ENCODE measurements at places on chromosomes 7 and 10.

DNA sequence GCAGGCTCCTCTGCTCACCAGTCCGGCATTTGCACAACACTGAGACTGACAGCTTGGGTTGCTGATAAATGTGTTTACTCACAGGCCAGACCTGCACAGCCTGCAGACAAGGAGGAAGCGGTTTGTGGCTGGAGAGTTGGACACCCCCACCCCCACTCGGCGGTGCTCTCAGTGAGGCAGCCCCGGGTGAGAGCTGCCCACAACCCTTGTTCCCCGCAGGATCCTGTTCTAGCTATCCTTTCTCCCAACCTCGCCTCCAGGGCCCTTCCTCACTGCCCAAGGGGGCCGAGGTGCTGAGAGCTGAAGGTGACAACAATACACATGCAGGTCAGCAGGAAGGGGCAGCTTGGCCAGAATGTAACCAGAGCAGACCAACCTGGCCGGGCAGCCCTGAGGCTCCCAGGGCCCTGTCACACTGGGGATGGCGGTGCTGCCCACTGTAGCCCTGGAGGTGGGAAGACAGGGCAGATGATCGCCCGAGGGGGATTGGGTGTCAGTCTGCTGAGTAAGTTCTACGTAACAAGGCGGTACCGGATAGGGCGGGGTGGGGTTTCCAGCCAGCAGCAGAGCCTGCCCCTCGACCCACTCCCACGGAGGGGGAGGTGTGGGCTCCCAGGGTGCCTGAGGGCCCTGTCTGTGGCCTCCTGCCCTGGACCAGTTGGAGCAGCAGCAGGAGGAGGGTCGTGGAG is 2.1 kb upstream of the ADAM8 start:
- no peak for DNase-seq

GRCh38 chr7:4200546-4201094 is 481.5 kb upstream of the FOXK1 start:
- DNase-seq: no peak

GRCh38 chr10:106636766-106637491 is 527.6 kb downstream of the SORCS1 start:
- DNase-seq: no peak

DNA sequence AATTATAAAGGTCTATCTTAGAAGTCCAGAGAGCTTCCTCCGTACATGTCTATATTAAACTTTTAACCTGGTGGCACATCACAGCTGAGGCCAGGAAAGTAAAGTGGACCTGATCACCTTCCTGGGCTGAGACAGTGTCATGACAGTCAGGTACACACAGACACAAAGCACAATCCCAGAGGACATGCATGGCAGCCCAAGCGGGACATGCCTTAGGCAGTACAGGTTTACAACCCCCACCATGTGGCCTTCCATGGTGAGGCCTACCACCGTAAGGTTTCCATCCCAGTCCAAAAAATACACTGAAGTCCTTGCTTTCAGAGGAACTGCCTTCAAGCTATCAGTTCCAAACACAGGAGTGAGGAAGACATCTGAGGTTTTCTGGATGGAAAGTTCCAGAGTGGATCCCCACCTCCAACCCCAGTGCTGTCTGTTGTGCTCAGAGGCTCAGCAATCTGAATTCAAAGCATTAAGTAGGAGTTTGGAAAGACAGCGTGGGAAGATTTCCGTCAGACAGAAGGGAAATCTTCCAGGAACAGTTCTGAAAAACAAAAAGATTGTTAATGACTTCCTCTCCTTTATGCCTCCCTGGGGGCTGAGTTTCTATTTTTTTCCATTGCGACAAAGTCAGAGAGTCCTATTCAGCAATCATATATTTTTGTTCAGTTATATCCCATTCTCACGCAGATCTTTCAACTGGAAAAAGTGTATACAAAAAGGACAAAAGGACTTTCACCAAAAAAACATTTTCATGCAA is 20.1 kb downstream of the IFIT3 start:
- DNase-seq: no peak

- no peak for DNase-seq
Measured at GRCh38 chr7:29126804-29127203, 19.5 kb downstream of the CPVL start.

DNA sequence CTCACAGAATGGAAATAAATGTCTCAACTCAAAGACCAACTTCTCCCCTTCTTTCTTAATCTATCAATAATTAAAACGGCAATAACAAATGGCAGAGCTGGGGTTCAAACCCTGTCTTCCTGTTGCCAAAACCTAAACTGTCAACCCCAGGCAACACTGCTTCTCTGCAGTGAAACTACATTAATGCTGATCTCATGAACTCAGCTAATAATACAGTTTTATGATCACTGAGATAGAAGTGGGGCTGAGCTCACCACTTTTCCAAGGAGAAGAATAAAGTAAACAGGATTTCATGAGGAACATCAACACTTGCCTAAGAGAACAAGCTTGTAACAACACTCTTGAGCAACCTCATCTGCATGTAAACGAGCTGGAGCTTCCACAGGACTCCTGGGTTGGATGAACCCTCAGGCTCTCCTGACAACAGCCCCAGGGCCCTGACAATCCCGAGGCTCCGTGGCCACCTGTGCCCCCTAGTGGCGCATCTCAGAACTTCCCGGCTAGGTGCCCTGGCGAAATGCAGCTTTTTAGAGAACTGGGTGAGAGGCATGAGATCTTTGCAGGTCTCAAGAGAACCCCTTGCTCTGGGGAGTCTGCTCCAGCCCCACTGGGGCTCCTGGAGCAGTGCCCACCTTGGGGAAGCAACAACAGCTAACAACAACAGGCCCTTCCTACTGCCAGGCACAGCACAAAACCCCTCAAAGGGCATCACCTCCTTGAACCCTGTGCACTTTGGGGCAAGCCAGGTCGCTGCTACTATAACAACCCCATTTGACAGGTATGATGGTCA is 169.3 kb downstream of the SH3PXD2A start:
- DNase-seq: peak; percentile 15

DNA sequence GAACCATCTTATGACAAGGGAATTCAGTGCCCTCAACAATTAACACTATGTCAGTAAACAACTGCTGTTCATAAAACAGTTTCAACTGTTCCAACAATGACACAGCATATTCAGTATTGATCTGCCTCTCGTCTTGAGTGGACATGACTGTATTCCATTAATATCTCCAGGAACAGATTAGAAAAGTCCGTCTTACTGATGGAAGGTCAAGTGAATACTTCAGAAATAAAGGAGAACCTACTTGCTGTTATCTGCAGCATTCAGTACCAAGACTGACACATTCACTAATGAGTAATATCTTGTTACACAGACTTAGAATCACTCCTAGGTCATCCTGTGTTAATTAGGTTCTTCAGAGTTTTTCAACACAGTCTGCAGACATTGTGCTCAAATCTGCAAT is 12.1 kb downstream of the KBTBD2 start:
- DNase-seq: no peak

DNA sequence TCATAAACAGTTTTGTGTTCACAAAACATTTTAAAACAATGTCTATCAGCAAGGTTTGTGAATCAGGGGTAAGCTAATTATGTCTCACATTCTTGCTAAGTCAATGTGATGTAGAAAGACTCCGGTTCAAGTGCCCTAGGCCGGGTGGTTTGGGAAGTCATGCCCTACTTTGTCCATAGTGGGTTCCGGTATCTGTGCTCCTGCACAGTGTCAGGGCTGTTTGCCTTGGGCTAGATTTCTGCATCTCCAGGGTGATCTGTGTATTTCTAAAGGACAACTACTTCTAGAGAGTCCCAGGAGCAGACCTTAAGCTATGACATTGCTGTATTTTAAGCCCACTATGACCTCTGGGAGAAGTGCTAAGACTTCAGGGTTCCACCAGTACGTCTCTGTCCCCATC is 504.1 kb downstream of the PLXNA4 start:
- DNase-seq: no peak

GRCh38 chr10:86657396-86658011 is 3.2 kb downstream of the OPN4 start:
- DNase-seq: no peak

- DNase-seq: no peak
Measured at GRCh38 chr7:134778941-134779740, at the start of gene CALD1. CALD1 (plus strand) TSS chr7:134779634; CDS start chr7:134867734, 88,100 bp downstream.

- DNase-seq: no peak
Measured at GRCh38 chr10:35795131-35795824, 153.2 kb upstream of the FZD8 start.

- no peak for DNase-seq
Measured at GRCh38 chr10:31030800-31031199, 865 bp downstream of the ZNF438 start.

GRCh38 chr10:116802876-116803275 is 46.4 kb upstream of the ENO4 start:
- DNase-seq: no peak

- no peak for DNase-seq
Measured at GRCh38 chr10:5199398-5199797, 2.8 kb downstream of the AKR1C4 start.

GRCh38 chr7:69749372-69749979 is 151.2 kb downstream of the AUTS2 start:
- no peak for DNase-seq

- no peak for DNase-seq
Measured at GRCh38 chr7:38844952-38845563, 63.9 kb downstream of the VPS41 start.

- no peak for DNase-seq
Measured at GRCh38 chr7:32145911-32146310, 75.7 kb upstream of the PDE1C start.

- DNase-seq: no peak
Measured at GRCh38 chr7:124924906-124925305, 4.7 kb downstream of the POT1 start.

DNA sequence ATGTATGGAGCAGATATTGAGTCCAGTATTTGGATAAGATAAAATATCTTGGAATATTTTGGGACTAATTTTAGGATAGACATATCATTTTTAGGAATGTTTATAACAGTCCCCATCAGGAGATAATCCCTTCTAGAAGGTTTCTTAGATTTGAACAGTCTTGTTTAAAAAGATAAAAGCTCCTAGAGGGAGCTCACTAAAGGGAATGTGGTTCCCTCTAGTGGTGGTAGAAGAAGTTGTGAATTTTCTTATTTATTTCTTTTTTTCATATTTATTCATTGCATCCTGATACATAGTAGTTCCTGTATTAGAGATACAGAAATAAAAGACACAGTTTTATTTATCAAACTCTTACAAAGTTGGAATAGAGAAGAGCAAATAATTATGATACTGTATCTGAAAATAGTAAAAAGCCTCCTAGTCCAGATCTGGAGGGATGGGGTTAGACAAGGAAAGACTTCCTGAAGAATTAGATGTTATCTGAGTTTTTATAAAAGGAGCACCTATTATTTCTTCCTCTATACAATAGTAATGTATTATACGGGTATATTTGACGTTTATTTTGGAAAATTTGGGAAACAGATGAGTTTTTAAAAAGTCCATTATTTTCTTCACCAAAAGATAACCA is 24.5 kb upstream of the KLF14 start:
- no peak for DNase-seq

DNA sequence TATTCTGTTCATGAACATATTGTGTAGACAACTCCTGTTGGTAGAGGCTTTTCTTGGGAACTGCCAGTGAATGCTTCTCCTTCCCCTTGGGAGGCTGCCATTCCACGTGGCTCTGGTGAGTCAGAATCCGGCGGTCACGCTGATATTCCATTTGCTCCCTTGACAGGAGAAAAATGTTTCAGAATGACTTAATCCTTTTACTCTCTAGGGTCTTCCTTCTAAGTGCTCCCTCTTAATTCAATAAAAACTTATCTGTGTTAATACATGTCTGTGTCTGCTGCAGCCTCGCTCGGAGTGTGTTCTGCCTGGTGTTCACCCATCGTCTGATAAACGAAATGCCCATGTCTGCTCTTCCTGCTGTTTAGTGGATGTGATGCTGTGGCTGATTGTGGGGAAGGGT is 278.6 kb downstream of the ARHGAP12 start:
- DNase-seq: no peak

DNA sequence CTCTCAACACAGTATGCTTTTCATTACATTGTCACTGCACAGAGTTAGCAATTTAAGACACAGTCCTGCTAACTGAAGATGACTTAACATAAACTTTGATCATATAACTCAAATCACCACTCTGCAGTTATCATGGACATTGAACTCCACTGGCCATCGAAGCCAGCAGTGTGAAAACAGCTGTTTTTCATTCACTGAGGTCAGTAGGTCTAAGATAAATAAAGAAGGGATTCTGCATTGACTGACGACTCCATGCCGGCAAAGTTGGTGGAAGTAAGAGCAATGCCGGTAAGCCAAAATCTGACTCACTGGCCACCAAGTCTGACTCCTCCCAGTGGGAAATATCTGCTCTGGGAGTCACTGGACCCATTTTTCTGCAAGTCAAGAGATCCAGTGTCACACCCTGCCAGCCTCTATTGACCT is 449.9 kb upstream of the ANKRD30A start:
- DNase-seq: no peak

DNA sequence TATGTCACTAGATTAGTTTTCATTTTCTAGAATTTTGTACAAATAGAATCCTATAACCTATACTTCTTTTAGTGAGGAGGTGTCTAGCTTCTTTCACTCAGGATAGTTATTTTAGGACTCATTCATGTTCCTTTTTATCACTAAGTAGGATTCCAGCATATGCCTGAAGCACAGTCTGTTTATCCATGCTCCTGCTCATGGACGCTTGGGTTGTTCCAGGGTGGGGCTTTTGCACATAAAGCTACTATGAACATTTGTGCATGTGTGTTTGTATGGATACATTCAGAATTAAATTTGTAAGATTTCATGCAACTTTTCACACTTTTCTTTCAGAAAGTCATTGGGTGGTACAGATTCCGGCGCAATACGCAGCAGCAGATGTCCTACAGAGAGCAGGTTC is 24.6 kb downstream of the ABRAXAS2 start:
- no peak for DNase-seq

- no peak for DNase-seq
Measured at GRCh38 chr7:5170251-5170650, 19.8 kb upstream of the WIPI2 start.

DNA sequence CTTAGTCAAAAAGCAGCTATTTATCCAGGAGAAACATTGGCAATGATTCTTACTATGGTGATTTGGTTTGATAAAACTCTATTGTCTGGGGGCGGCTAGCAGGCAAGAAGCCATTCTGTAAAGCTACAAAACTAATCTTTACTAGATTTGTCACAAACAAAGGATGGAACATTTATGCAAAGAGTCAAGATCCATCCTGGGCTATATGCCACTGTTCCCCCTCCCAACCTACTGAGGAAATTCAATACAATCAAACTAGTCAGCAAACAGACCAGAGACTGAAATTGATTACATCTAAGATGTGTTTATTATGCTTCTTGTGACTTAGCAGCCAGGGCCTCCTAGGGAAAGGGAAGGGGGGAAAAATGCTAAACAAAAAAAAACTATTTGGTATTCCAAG is 397.6 kb downstream of the GPAM start:
- no peak for DNase-seq

- DNase-seq: no peak
Measured at GRCh38 chr7:28480595-28480994, 68.3 kb downstream of the CREB5 start.

DNA sequence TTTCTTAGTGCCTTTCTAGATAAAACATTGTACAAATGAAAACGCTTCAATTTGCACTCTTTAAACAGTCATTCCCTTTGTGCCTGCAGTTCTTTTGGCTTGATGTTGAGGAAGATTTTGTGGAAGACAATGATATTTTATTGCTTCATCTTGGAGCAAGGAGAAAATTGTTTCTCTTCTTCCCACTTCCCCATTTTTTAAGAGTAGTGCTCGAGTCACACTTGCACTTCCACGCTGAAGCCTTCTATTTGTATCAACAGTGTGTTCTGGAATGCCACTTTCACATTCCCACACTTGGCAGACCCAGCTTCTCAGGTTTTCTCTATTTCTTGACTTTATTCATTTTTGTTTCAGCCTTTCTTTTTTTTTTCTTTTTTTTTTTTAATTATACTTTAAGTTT is 369.3 kb downstream of the PAXIP1 start:
- no peak for DNase-seq

- no peak for DNase-seq
Measured at GRCh38 chr10:77383861-77384553, 253.6 kb downstream of the KCNMA1 start.
